CD4-positive, alpha-beta T cell treated with Interleukin-2 at 100 ng/mL for 4 hours (primary cell): ENCODE measurements at places on chromosomes 7 and 10.

DNA sequence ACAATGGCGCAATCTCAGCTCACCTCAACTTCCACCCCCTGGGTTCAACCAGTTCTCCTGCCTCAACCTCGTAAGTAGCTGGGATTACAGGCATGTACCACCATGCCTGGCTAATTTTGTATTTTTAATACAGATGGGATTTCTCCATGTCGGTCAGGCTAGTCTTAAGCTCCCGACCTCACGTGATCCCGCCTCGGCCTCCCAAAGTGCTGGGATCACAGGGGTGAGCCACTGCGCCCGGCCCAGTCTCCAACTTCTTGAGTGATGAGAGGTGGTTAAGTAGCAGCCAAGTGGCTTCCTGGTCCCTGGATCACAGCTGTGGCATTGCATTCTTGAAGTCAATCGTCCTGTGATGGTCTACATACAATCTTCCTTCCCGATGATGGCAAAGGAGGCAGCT is 46.1 kb upstream of the NFE2L3 start:
- no peak for DNase-seq

GRCh38 chr10:51718804-51719291 is 19.5 kb upstream of the CSTF2T start:
- DNase-seq, result no peak

- no peak for DNase-seq
These were observed 711 bp downstream of the HIP1 start for GRCh38 chr7:75737856-75738603.

- no peak for DNase-seq
These were observed 79.4 kb downstream of the VWC2 start for GRCh38 chr7:49852619-49853462.

- peak; percentile 68 for DNase-seq
These were observed 51.4 kb upstream of the PFKFB3 start for GRCh38 chr10:6151087-6151977.

GRCh38 chr10:12974078-12974477 is 27.4 kb downstream of the CCDC3 start:
- DNase-seq, result no peak

- DNase-seq, result no peak
These were observed 25.1 kb upstream of the AOAH start for GRCh38 chr7:36749282-36749960.

GRCh38 chr10:22252801-22253579 is 35.2 kb upstream of the EBLN1 start:
- DNase-seq, result peak; percentile 40

- DNase-seq, result no peak
These were observed 17.5 kb downstream of the RASGEF1A start for GRCh38 chr10:43249151-43249961.

GRCh38 chr7:96667026-96667425 is 42.6 kb downstream of the SEM1 start:
- no peak for DNase-seq

GRCh38 chr7:28104041-28104541 is 76.5 kb downstream of the JAZF1 start:
- DNase-seq, result no peak

DNA sequence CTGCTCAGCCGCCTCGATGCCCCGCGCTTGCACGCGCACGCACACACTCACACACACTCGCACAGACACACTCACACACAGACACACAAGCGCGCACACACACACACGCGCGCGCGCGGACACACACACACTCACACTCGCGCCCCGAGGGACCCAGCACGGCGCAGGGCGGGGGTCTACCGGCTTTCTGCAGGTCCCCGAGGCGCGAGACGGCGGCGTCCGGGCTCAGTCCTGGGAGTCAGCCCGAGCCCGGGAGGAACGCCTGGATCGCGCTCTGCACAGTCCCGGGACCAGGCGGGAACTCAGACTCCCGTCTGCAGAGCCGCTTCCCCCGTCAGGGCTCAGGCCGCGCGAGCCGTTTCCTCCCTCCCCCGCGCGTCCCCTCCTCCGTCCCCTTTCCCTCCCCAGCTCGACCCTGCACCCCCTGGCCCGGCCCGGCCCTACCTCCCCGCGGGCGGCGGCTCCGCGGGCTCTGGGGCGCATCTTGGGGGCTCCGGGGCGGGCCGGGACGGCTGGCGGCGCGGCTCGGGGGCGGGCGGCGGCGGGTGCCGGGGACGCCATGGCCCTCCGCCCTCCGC is 464 bp downstream of the DENND2A start:
- DNase-seq, result no peak

- no peak for DNase-seq
These were observed 31.6 kb downstream of the GARIN1A start for GRCh38 chr7:128703609-128704241.

DNA sequence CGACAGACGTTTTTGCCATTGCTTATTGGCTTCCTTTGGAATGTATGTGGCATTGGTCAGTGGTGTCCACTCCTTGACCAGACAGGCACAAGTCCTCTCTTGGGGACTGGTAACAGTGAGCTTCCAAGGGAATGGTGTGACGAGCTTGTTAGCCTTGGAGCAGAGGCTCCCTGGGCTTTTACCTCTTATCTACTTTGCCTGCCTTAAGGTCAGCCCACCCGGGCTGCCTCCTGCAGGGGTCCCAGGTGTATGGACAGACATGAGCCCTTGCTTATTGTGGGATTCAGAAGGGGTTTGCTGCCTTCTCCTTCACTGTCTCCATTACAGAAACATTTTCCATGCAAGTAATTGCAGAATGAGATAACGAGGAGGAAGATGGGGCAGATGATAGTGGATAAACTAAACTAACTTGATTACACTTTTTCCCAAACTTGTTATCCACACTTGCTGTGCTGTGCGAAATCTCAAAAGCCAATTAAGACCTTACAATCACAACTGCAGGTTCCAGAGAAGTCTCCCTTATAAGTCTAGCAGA is 29.7 kb downstream of the PLPP4 start:
- DNase-seq, result no peak

- no peak for DNase-seq
These were observed 214.0 kb upstream of the PRSS58 start for GRCh38 chr7:142471820-142472219.

- DNase-seq, result no peak
These were observed 398.8 kb downstream of the TFEC start for GRCh38 chr7:115631782-115632181.

DNA sequence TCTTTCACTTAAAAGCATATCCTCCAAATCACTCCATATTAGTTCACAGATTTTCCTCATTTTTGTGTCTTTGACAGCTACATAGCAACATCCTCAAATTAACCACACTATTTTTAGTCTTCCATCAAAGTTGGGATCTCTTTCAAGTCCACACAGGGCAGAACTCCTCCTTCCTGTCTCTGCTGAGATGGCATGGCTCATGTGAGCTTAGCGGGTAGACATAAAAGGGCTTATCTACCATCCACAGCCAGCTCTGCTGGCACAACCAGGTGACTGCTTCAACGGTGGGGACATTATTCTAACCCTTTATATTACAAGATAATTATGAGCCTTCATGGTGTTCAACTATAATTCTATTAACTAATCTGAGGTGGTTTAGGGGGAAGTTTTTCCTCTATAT is 35.5 kb downstream of the ICA1 start:
- DNase-seq, result no peak

- no peak for DNase-seq
These were observed 47.1 kb downstream of the MYOF start for GRCh38 chr10:93434991-93435491.

DNA sequence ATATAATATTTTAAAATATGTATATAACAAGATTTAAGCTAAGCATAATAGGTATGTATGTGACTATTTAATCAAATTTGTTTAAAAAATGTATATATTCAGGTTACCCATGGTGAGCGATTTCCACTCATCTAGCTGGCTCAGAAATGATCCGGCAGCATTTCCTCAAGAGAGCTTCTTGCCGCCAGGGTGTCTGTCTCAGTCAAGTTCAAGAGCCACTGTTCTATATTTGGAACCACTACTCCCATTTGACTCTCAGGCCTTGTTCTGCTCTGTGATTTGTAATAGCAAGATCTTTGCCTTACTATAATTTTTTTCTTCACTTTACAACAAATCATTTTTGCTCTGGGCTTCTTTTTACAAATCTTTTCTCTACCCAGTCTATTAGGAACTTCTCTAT is 48.7 kb upstream of the CNTNAP2 start:
- no peak for DNase-seq

GRCh38 chr7:15715435-15715834 is 29.0 kb upstream of the MEOX2 start:
- no peak for DNase-seq

- DNase-seq, result peak; percentile 35
These were observed 32.5 kb downstream of the ARID5B start for GRCh38 chr10:61933859-61934555.

- no peak for DNase-seq
These were observed 24.6 kb upstream of the DDX50 start for GRCh38 chr10:68876246-68877138.

- no peak for DNase-seq
These were observed 26.4 kb upstream of the SVOPL start for GRCh38 chr7:138727336-138728099.

- DNase-seq, result no peak
These were observed 138.1 kb downstream of the WDR11 start for GRCh38 chr10:120989279-120989678.

- DNase-seq, result no peak
These were observed 180.8 kb downstream of the PTPRN2 start for GRCh38 chr7:158406801-158407200.

GRCh38 chr10:96441322-96441885 is 72.3 kb downstream of the TLL2 start:
- no peak for DNase-seq

- no peak for DNase-seq
These were observed 72.3 kb downstream of the AMZ1 start for GRCh38 chr7:2760098-2760889.

- DNase-seq, result no peak
These were observed 222.7 kb downstream of the MLLT10 start for GRCh38 chr10:21756707-21757106.

DNA sequence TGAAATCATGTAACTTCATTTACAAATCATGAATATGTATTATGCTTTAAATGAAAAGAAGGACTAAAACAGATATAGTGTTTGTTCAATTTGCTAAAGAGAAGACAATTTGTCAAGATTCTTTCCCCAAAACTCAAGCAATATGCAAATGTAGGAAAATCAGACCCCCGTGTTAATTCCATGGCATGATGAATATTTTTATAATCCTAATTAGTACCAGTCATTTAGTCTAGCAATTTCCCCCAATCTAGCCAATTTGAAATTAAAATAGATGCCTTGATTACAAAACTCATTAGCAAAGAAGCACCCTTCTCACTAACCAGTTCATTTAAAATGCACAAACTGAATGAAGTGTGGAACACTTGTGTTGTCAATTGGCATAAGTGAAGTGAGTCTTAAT is 347.6 kb downstream of the SORCS3 start:
- DNase-seq, result no peak

DNA sequence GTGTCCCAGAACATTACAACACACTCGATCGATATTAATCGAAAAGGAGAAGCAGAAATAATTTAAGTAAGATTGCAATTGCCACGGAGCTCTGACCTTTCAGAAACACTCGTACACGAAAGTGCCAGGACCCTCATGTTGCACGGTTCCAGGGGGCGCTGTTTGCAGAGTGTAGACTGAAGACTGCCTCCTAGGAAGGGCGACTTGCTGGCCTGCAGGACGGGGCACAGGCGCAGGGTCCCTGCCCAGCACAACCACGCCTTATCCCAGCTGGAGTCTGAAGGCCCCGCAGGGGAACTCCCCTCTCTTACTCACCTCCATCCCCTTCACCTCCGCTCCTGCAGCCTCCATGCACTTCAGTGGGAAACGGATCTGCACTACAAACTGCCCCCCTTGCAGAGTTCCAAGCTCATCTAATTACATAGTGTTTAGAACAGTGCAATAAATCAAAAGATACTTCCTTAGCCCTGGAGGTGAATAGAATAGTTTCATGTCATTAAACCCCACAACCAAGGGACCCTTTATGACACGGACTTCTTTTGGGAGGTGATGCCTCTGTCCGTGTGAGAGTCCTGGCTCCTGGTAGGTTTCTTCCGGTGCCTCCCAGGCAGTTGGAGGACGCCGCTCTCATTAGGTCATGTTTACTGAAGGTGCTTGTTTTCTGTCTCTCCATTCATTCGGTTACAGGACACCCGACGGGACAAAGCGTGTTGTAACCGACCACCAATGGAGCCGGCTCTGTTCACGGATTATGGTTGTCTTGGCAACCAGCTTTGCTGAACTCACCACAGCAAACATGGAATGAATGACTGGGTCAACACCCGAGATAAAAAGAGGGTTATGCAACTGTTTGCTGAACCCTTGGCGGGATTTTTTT is 262.2 kb downstream of the BAMBI start:
- DNase-seq, result no peak

DNA sequence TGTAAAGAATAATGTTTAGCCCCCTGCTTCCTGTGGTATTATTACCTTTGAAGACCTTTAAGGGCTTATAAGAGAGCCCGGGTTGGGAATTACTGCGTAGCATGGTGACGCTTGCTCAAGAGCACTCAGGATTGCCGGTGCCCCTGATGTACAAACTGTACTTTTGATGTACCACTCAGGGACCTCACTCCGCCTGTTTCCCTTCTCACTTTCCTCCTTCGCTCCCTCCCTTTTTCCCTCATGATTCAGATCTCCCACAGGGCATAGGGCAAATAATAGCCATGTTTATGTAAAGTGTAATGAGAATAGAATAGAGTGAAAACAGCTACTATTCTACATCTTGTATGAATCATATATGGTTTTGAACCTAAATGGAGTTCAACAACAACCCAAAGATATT is 77.8 kb upstream of the PDCD4 start:
- no peak for DNase-seq

DNA sequence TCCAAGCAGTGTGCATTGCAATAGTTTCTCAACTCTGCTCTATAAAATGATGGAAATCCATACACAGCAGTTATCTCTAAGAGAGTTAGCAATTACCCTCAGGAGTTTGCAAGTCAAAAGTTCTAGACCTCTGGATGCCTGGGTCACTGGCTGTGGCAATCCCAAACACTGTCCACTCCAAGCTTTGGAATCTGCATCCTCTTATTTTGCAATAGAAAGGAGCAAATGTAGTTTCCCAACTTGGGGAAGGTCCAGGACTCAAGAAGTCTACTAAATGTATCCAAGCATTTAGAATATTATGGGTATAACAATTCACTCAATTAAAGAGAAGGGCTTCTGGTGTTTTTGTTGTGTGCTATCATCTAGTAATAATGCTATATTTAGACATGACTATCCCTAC is 131.3 kb upstream of the NRP1 start:
- DNase-seq, result no peak
